Amygdala (tissue), 56 donors: ENCODE measurements at places on chromosomes 16 and 17.

GRCh38 chr16:102060-102855 is 24.2 kb downstream of the MPG start:
- peak; percentile 17 for DNase-seq

DNA sequence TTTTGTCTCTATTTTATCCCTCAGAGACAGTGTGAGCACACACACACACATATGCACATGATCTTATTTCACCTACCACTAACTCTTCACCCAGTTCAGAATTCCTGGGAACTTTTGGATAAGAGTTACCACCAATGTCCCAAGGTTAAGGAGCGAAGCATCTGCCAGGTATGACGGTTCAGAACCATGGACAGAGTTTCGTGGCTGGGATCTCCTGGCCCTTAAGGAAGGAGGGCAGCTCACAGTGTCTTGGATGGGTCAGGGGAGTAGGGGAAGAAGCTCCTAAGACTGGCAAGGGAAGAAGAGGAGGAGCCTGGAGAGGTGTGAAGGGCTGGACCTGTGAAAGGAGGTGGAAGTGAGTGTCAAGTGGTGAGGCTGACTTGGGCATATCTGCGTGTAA is 23.0 kb upstream of the TMEM132E start:
- DNase-seq: no peak

- no peak for DNase-seq
These were observed 6.5 kb upstream of the LLGL1 start for GRCh38 chr17:18218756-18219415.

- no peak for DNase-seq
These were observed 23.0 kb downstream of the IL21R start for GRCh38 chr16:27424772-27425498.

DNA sequence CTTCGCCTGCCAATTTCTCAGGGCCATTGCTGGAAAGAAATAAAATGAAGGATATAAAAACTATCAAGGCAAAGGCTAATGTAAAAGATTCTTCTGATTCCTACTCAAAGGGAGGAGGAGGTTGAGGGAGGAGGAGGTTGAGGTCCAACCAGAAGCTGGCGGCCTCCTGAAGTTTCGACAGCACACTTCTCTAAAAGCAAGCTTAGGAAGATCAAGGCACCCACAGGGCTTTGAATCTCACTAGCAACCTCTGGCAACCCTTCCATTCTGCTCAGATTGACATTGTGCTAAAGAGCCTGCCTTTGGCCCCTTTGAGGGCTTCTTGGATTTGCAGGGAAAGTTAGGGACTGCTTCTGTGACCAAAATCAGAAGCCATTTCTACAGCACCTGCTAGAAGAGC is 81.5 kb upstream of the TNRC6C start:
- no peak for DNase-seq

DNA sequence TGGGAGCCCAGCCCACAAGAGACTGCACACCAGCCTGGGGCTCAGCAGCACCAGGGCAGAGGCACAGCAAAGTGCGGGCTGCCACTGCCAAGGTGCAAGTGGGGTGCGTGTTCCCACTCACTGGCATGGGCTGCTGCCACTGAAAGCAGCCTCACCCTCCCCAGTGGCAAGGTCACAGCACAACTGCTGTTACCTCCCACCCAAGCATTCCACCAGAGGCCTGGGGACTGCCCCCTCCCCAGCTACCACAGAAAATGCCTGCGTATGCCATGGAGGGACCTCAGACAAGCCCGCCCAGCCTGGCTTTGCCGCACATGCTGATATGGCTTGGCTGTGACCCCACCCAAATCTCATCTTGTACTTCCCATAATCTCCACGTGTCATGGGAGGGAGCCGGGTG is 33.1 kb downstream of the MEAK7 start:
- DNase-seq: no peak

GRCh38 chr16:77450790-77451487 is 16.1 kb upstream of the ADAMTS18 start:
- DNase-seq: no peak

DNA sequence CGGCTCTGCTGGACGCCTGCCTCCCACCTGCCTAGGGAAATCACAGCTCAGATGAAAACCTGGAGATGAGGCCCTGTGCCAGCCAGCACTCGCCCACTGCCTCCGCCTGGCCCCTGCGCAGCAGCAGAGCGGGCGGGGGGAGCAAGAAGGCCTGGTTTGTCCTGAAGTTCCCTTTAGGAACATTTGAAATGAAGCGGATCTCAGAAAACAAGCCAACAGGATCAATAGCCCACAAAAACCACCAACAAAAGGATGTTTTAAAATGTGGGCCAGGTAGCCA is 48.0 kb downstream of the RBFOX3 start:
- DNase-seq: peak; percentile 54

GRCh38 chr16:46930861-46931260 is 42.6 kb downstream of the DNAJA2 start:
- no peak for DNase-seq

- no peak for DNase-seq
These were observed 102.4 kb upstream of the METRNL start for GRCh38 chr17:82976982-82977488.

DNA sequence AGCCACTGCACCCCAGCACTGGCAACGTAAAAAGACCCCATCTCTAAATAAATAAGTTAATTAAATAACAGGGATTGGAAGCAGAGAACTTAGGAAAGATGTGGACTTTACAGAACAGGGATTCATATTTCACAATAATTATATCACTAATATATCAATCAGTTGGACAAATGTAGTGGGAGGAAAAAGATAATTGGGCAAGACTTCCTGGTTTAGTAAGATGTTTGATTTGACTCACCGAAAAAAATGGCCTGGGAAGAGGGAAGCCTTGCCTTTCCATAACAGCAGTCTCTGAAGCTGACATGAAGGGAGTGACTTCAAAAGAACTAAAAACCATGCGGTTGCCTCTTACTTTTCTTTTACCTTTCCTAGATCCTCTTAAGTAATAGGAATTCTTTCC is 15.2 kb upstream of the C17orf78 start:
- no peak for DNase-seq

DNA sequence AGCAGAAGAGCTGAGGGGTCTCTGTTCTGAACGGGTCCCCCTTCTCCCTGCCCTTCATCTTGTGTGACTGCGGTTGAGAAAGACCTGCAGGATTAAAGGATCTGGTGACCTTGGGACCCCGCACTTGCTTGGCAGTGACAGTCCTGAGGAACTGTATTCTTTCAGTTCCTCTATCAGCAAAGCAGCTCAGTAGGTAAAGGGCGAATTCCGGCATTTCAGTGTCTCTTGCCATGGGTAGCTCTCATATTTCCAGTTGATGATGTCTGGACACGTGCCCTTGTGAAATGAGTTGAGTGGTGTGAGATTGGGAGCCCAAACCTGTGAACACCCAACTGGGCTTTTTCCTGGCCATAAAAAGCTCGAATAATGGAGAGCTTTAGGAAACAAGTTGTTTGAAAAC is 135.7 kb downstream of the PRKCA start:
- DNase-seq: no peak

DNA sequence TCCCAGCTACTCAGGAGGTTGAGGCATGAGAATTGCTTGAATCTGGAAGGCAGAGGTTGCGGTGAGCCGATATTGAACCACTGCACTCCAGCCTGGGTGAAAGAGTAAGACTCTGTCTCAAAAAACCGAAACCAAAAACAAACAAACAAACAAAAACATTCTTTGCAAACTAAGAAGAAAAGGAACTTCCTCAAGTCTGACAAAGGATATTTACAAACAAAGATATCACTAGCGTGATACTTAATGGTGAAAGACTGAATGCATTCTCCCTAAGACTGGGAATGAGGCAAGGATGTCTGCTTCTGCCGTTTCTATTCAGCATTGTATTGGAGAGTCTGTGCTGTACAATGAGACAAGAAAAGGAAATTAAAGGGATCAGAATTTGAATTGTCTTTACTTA is 10.5 kb upstream of the MPO start:
- no peak for DNase-seq

GRCh38 chr17:66426397-66427033 is 124.1 kb downstream of the PRKCA start:
- DNase-seq: no peak

DNA sequence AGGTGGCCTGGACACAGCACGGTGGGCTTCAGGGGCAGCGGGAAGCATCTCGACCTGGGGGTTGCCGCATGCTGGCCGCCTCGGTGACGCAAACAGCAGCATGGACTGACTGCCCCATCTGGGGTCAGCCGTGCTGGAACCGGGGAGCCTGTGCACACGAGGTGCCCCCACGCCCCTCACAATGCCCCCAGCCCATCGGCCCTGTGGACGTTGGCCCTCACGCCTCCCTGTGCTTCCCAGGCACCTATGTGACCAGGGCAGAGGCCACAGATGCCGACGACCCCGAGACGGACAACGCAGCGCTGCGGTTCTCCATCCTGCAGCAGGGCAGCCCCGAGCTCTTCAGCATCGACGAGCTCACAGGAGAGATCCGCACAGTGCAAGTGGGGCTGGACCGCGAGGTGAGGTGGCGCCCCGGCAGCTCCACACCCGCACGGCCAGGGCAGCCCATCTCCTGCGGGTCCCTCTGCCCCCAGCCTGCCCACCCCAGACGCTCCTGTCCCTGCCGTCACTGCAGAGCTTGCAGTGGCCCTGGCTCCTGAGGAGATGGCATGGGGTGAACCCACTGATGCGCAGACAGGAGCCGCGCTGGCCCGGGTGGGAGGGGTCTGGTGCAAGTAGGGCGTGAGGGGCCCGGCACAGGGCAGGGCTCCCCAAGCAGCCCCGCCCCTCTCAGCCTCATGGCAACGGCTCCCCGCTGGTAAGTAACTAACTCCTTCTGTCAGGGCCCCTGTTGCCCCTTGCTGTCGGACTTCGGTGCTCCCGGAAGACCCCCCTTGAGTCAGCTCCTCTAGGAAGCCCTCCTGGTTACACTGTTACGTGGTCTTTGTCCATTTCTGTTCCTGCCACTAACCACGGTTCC is 13.6 kb downstream of the CDH15 start:
- DNase-seq: no peak
